ENCODE measurements at places on chromosomes 6 and 20.

- DNase-seq = no peak
Observed at GRCh38 chr20:47543006-47543431, 41.3 kb downstream of the NCOA3 start.

- no peak for DNase-seq
Observed at GRCh38 chr20:18223409-18223808, 64.9 kb upstream of the ZNF133 start.

DNA sequence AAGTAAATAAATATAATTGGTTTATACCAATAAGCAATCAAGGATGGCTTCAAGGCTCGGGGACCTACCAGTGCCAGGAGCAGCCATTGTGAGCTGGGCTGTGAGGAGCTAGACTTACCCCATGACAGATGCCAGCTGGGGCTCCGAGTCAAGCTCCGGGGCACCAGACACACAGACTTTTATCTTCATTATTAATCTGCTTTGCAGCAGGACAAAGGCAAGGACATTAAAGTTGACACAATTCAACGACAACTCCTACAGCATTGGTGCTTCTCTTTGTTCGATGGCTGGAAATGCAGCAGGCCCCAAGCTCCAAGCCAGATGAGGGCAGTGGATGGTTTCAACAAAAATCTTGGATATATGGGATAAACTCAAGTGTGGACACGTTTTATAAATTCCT lies 68.3 kb downstream of the CD24 start:
- DNase-seq = no peak

- DNase-seq = no peak
Observed at GRCh38 chr6:38057994-38058393, 238.5 kb downstream of the ZFAND3 start.

DNA sequence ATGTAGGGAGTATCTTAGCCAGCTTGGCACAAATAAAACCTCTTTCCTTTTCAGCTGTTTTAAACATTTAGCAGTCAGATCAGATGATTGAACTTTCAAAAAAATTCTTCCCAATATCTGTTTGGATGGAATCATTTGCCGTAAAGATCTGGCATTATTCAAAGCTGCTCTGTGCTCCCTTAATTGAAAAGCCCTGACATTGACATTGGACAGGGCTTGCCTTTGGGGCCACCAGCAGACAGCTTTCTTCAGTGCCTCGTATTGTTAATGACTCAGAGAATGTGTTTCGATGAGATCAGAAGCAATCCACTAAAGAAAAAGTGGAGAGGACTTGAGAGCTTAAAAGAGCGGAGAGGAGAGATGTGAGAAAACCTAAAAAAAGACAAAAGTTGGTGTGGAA lies 343.5 kb downstream of the NRN1 start:
- no peak for DNase-seq

DNA sequence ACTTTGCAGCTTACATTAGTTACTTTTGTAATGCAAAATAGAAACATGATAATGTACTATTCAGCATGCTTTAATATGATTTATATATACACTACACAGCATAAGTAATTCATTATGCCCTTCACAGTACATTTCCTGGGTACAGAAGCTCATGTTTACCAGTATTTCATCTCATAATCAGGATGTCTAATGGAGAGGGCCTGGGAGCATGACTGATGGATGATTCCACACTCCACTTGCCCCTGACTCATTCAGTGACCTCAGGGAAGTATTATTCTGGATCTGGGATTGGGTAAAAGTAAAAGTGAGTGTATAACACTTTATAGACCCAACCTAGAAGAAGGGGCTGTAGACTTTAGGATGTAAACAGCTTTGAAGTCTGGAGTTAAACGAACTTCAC lies 31.4 kb upstream of the BACH2 start:
- no peak for DNase-seq

DNA sequence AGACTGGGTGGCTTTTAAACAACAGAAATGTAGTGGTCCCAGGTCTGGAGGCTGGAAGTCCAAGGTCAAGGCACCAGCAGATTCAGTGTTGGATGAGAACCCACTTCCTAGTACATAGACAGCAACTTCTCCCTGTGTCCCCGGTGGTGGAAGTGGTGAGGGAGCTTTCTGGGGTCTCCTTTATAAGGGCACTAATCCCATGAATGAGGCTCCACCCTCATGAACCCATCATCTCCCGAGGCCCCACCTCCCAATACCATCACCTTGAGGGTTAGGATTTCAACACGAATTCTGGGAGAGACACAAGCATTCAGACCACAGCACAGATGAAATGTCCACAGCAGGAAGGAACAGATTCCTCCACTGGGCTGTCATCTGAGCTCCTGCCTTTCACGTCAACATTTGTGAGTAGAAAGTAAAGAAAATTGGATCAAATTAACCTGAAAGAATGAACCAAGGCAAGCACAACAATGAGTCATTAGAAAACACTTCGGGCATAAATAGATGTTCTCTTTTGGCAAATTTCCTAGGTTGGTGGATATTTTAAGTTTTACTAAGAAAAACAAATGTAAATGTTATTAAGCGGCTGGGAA lies 130.7 kb downstream of the RNASET2 start:
- DNase-seq = no peak

DNA sequence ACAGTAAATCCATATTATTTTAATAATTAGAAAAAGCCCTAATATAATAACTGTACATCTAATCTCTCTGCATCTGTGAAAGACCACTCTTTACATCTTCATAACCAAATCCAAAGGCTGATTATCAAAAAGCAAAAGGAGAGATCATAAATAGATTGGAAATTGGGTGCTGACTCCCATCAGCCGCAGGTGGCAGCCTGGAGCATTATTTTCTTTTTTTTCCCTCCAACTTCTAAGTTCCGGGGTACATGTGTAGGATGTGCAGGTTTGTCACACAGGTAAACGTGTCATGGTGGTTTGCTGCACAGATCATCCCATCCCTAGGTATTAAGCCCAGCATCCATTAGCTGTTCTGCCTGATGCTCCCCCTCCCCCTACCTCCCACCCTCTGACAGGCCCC lies 30.5 kb downstream of the LRP11 start:
- no peak for DNase-seq

DNA sequence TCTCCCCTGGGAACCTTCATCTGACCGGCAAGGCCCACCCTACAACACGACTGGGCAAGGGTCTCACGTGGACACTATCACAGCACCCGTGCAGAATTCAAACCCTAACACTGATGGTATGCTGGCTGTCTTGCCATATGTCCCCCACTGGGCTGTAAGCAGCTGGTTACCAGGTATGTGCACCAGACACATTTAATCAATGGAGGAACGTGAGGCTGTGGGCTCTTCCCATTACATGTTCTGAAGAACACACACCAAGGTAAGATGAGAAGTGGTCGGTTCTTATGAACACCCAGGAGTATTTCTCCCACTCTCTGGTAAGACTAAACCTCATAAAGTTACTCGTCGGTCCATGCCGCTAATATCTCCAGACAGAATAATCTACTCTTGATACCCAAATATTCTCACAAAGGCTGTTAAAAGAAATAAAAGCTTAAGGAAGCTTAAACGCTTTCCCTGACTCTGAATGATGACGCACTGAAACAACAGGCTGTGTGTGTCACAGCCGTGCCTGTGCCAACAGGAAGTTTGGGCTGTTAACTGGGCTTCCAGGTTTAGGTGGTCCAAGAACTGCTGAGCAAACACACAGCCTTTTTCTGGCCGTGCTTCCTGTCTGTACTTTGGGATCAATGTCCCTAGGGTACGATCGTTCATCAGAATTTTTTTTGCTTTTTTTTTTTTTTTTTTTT lies 75.3 kb downstream of the SLC23A2 start:
- peak; percentile 75 for DNase-seq

DNA sequence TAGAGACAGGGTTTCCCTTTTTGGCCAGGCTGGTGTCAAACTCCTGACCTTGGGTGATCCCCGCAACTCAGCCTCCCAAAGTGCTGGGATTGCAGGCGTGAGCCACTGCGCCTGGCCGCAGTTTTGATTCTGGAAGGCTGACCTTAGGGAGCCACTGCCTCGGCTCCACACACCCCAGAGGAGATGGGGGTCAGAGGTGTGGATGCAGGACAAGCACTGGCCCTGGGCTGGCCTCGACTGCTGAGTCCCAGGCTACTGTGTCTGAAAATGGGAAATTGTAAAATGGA lies 1.5 kb downstream of the ZBP1 start:
- DNase-seq = no peak

GRCh38 chr20:51412951-51413481 lies 129.5 kb downstream of the NFATC2 start:
- no peak for DNase-seq

DNA sequence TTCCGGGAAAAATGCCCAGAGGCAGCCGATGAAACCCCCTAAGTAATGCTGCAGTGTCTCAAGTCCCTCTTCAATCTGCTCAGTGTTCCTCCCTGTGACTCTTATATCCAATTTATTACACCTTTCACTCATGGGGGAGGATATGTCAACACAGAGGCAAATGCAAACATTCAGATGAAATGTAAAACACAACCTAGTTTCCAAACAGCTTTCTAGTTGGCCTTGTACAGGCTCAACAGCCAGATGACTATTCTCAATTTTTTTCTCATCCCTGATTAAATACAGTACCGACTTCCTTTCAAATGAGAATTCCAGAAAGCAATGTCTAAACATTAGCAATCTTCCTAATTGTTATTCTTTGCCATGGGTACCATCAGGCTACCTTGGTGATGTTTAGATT lies 65.0 kb downstream of the BLOC1S5 start:
- no peak for DNase-seq

DNA sequence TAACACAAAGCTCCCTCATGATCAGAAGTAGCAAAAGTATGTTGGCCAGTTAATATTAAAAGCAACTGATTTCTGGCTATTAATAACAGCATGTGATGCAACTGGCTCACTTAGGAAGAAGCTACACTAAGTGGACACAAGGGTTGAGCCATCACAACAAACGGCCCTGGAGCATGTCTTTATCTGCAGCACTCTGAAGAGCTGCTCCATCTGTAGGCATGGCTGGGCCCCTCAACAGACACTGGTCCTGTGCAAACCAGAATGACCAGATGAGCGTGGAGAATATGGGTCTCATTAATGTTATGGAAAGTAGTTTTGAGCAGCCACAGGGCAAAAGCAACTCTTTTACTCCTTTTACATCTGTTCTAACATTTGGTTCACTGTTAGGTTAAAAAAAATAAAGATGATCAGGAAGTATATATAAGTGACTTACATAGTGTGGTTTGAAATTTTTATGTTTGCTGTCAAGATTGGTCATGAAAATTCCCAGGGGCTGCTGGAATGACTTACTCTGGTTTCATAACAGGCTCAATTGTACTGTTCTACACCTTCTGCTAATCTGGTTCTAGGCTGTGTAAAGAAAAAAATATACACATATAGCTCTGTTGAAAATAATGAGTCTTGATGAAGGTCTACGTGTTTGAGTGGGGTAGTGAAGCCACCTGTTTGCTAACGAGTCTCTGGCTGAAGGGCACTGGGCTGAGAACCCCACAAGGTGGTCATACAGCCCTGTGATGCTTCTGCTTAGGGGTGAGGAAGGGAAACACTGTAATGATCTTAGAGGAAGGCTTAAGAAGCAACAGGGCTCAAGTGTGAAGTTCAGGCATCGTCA lies 58.1 kb downstream of the INSM1 start:
- no peak for DNase-seq

GRCh38 chr6:14273191-14273590 lies 155.6 kb downstream of the CD83 start:
- no peak for DNase-seq

GRCh38 chr6:142712231-142712630 lies 232.7 kb downstream of the HIVEP2 start:
- no peak for DNase-seq

GRCh38 chr6:11196511-11197174 lies 35.8 kb downstream of the NEDD9 start:
- no peak for DNase-seq

DNA sequence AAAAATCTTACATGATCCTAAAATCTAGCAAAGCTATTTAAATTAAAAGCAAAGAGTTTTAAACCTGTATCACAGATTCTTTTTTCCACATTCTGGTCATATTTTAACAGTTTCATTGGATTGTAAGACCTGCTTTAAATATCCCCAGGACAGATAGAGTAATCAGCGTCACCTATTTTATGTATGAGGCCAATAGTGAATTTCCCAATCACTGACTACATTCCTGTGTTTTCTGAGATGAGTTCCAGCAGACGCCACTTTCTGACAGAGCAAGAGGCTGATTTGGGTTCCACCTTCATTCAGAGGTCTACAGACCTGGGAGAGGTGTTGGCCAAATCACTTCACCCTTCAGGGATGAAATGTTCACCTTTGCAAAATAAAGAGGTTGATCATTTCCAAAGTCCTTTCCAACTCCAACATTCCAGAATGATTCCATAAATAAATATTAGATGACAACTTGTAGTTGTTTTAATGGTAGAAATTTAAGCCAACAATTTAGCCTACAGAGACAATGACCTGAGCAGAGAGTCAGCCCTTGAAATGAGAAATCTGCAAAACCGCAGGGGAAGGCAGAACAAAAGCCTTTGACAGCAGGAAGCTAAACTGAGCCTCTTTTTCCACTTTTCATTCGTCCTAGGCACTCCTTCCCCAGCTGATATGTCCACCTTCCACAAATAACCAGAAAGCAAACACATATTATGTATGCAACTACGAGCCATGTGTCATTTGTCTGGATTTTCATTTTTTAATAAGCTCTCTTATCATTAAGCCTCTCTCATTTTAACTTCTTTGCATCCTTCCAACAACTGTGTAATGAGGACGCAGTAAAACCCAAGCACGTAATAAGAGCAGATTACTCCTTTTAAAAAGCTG lies 105.2 kb downstream of the TFAP2A start:
- no peak for DNase-seq

DNA sequence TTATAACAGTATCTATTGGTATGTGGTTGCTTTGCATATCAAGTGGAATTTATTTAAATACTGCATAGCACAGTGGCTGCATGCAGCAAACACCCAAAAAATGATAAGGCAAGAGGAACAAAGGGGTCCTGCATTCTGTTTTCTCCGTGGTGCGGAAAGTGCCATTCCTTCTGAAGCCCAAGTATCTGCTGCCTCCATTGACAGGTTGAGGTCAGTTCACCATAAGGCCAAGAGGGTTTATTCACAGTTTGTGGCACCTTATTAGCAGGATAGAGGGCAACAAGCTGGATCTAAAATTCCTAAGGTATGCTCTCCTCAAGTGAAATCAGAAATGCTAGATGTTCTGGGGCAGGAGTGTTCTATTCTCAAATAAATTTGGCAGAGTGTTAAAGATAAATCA lies 9.3 kb downstream of the CARMIL1 start:
- DNase-seq = no peak

DNA sequence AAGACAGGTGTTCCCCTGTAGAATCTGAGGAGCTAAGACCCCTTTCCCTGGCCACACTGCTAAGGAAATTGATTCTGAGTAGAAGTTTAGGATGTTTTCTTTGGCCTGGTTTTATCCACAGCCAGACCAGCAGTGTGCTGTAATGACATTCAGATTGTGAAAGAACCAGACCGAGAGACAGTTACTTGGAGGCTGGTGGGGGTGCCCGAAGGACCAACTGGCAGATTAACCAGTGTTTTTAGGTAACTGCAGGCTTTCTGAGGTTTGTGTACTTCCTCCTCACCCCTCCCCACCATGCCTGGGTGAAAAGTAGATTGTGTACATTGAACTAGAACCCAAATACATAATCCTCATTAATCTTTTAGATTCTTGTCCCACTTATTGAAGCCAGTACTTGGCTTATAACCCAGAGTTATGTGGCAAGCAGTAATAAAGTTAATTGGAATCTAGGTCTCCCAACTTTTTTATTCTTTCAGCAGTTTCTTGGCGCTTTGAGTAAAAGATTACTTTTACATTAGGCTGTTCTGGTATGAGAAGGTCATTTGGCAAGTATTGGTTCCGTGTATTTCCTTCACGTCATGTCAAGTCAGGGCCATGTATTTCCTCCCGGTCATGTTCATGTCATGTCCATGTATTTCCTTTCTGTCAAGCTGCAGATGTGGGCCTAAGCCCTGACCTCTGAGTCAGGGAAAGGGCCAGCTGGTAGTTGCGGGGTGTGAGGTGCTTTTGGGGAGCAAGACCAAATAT lies 93.7 kb downstream of the TCP11 start:
- no peak for DNase-seq

Measured in NCI-H2029 treated with DMSO at 0.1 percent for 48 hours (cell line).